CD8-positive, alpha-beta T cell (primary cell): ENCODE measurements at places on chromosomes 4 and X.

GRCh38 chrX:44585866-44586265 lies 43.2 kb upstream of the FUNDC1 start:
- DNase-seq = no peak

DNA sequence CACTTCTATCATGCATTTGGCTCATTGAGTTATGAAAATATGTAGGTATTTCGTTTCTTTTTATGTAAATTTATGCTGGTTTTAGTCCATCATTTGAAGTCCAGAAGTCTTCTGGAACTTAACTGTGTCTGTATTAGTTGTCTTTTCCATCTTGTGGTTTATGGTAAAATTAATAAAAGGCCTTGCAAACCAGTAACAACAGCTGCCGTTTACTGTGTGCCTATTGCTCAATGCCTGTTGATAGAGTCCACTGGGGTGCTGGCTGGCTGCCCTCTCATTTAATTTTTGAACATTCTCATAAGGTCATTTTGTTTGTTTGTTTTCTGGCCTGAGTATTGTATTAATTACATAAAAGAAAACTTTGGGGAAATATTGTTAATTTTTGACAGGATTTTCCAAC lies 98.0 kb downstream of the NAA11 start:
- no peak for DNase-seq

GRCh38 chr4:139458543-139458942 lies 4.6 kb downstream of the RAB33B start:
- DNase-seq = no peak

DNA sequence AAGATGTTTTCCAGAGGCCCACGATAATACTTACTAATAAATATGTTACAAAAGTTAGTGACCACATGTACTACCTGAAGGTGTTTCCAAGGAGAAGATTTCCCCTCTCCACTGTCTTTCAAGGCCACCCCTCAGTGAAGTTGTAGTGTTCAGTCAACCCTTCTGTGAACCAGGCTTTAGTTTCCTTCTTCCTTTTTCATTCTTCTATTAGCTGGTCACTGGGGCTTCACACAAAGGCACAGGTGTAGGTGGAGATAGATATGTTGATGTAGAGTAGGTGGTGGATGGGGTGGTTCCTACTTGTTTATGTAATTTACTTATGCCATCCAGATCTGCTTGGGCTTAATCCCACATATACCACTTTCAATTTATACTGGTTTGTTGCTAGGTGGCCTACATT lies 43.3 kb upstream of the ADAM29 start:
- no peak for DNase-seq
